ENCODE measurements at places on chromosomes 13 and 19.

DNA sequence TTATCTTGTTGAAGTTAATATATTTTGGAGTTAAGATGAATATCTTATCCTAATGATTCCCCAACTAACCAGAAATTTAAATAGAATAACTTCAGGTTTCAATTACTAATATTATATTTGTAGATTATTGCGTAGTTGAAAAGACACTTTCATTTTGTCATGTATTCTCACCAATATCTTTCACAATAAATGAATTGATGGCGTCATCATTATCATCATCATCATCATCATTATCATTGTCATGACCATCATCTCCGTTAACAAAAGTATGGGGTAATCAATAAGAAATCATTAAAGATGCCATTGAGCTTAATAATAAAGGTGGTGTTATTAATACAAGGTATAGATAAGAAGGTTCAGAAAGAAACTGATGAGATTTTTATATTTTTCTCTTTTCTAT lies 768.8 kb upstream of the SLC10A2 start:
- DNase-seq: no peak

- peak; percentile 29 for DNase-seq
These were observed 40.7 kb downstream of the PCCA start for GRCh38 chr13:100129605-100130004.

- no peak for DNase-seq
These were observed 89.2 kb downstream of the PTPRS start for GRCh38 chr19:5251096-5252065.

- peak; percentile 27 for DNase-seq
These were observed 92.6 kb upstream of the TSC22D1 start for GRCh38 chr13:44668688-44669087.

DNA sequence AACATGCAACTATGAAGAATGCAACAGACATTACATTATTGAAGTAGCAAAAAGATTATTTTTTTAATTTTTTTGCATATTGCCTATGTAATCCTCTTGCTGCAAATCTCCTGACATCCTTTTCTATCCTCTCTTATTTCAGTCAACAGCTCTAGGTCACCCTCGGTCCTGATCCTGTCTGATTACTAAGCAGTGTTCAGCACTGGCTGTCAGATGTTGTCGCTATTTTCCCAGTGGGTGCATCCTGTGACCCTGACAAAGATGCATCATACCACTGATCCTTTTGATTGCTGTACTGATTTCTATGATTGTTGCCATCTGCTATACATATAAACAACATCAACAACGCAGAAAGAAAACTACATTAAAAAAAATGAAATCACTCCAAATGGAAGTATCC lies 443.7 kb upstream of the PRR20A start:
- no peak for DNase-seq

- DNase-seq: peak; percentile 93
These were observed at the start of gene ENOX1 for GRCh38 chr13:43786766-43787517. ENOX1 (minus strand) TSS chr13:43786972.
